Brain (organoid and tissue), 16 donors: ENCODE measurements at places on chromosomes 2 and 18. TPM values are rescaled to one million over a fixed set of nuclear protein-coding genes. Genes with fewer than 3 reads are reported as not detected.

- DNase-seq = peak; percentile 21
Measured at GRCh38 chr2:181444654-181445053, 12.5 kb upstream of the ITGA4 start.

DNA sequence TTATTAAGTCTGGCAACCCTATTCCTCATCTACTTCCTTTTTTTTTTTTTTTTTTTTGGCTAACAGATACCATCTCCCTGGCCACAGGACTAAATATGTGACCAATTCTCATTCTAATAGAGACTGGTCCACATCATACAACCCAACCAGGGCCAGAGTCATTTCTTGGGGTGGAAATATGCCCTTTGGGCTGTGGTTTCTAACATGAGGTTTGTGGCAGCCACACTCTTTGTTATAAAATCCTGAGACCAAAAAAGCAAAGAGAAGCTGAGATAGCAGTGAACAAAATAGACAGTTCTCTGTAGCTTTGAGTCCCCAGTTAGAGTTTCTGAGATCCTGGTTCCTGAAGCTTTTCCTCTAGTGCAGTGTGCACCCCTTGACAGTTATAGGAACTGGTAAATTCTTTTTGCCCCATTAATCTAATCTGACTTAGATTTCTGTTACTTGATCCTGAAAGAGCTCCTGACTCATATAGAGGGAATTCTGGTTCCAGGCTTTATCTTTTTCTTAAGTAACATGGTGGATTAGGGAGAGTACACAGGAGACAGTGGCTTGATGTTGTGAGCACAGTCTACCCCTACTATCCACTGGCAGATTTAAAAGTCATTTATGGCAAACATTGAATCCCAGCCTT lies 86.8 kb downstream of the MAIP1 start:
- DNase-seq = no peak

- DNase-seq = no peak
Measured at GRCh38 chr2:178927173-178927572, 120.0 kb upstream of the TTN start.

Gene DES
- polyA plus RNA-seq = 9.7 TPM

- peak; percentile 60 for DNase-seq
Measured at GRCh38 chr2:23666980-23667357, 260.0 kb downstream of the ATAD2B start.

Gene SLC11A1
- polyA plus RNA-seq = 1.7 TPM

Gene ANKRD53
- polyA plus RNA-seq = 5.7 TPM

DNA sequence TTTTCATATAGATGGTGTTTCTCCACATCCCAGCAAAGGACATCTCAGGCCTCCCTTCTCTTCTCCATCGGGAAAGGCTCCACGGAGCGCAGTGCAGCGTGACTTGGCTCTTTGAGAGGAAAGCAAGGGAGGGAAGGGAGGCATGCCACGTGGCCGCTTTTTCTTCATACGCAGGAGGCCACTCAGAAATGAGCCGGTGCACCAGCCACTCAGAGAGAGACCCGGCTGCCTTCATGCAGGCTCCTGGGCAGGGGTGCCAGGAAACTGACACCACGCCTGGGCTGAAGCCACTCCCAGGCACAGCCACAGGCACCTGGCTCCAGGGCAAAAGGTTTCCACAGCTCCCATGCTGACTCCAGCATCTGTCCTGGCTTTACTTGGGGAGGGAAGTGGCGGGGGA lies 11.1 kb upstream of the LOXHD1 start:
- peak; percentile 16 for DNase-seq

GRCh38 chr2:170488807-170489206 lies 226.3 kb upstream of the SP5 start:
- no peak for DNase-seq

GRCh38 chr2:225354281-225354774 lies 45.2 kb upstream of the NYAP2 start:
- peak; percentile 79 for DNase-seq

Gene ACKR3
- polyA plus RNA-seq = 7.3 TPM

DNA sequence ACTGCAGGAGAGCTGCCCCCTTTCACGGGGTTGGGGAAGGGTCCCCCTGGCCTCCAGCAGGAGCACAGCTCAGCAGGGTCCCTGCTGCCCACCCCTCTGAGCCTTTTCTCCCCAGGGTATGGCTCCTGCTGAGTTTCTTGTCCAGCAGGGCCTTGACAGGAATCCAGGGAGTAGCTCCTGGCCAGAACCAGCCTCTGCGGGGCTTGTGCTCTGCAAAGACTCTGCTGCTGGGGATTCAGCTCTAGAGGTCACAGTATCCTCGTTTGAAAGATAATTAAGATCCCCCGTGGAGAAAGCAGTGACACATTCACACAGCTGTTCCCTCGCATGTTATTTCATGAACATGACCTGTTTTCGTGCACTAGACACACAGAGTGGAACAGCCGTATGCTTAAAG lies 21.2 kb downstream of the FOSL2 start:
- peak; percentile 11 for DNase-seq

DNA sequence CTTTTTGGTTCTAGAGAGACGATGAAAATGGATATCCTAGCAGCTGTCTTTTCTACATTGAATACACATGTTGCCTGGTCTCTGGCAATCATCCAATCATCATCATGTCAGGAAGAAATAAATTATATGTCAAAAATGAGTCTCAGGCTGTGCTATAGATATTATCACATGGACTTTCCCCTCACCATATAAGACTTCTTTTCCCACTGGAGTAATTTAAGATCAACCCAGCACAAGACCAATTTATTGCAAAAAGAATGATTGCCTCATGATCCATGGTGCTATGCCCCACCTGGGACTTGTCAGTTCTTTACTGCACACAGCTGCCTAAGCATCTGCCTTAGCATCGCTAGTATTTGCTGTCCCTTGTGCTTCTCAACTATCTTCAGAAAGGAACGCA lies 783.7 kb upstream of the TMEFF2 start:
- peak; percentile 14 for DNase-seq

Gene YIPF4
- 15.4 TPM for polyA plus RNA-seq

Gene COBLL1
- 4.3 TPM for polyA plus RNA-seq

DNA sequence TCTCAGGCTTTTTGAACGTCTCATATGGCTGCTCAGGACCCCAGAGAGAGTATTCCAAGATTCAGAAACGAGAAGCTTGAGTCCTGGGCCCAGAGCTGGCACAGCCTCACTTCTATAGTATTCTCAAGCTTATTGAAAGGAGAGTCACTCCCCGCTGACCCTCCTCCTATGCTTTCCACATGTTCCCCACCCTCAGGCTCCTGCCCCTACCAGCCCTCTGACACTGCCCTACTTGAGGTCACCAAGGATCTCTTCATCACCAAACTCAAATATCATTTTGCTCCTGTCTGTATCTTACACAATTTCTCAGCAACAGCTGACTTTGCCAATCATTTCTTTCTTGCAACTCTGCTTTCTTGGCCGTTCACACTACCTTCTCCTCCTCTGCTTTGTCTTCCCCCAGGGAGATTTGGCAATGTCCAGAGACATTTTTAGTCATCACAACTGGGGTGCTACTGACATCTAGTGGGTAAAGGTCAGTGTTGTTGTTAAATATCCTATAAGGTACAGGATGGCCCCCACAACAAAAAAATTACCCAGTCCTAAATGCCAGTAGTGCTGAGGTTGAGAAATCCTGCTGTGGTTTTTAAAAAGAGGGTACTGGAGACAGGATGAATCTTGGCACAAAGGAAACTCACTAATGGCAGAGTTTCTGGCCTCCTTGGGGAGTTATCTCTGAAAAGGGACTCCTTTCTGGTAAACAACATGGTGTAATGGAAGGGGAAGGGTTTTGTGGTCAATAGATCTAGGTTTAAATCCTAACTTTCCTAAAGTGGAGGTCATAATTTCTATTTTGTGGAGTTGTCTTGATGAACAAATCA lies 26.9 kb upstream of the INSIG2 start:
- DNase-seq = no peak

- DNase-seq = peak; percentile 80
Measured at GRCh38 chr2:174344716-174345461, 10.1 kb downstream of the SP9 start.

Gene TANC1
- polyA plus RNA-seq = 3.3 TPM

- DNase-seq = no peak
Measured at GRCh38 chr2:231928901-231929725, 2.9 kb upstream of the NPPC start.

Gene LIMS4
- polyA plus RNA-seq = not detected

DNA sequence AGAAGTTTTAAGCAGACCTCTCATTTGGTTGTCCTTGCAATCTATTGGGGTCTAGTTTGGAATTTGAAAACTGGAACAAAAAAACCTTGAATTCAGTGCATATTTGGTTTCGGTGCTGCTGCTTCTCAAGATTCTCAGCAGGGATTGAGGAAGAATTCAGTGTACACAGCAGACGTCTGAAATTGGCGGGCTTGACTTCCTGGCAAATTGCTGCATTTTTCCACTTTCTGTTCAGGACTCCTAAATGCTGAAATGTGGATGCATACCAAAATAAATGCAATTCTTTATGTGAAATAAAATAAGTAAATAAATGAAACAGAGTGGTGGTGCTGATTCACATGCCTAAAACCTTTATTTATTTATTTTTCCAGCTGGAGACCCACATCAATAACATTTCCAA lies 332.4 kb upstream of the KYNU start:
- peak; percentile 81 for DNase-seq

Gene FARSB
- polyA plus RNA-seq = 32.4 TPM

DNA sequence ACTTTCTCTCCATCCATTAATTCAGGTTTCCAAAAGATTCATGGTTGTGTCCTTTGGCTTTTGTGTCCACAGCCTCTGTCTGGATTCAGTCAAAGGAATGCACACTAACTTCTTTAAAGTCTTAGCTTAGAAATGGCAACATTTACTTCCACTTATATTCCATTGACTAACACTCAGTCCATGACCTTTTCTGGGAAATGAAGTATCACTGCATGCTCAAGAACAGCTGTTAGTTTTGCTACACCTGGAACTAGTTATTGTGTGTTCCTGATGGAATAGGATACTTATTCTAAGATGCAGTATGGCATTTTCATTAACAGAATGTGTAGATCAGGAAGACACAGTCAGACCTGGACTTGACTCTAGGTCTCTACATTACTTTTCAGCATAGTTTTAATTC lies 88.8 kb downstream of the KYNU start:
- no peak for DNase-seq

GRCh38 chr2:108634576-108635160 lies 84.6 kb upstream of the RANBP2 start:
- no peak for DNase-seq

Gene STAT4
- 2.0 TPM for polyA plus RNA-seq

DNA sequence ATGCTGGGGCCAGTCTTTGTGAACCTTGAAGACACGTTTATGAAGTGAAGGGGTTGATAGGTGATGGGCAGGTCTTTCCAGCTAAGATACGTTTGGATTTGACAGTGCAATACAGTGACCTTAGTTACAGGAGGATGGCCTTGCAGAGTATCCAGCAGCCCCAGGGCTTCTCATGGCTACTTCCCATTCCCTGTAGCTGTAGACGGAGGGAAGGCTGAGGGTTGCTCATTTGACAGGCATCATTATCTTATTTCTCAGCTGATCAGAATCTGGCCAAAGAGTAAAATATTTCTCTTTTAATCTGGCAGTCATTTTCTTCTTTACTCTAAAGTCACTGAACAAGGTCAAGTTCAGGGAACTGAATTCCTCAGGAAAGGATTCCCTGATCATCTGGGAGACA lies 85.1 kb upstream of the RMDN2 start:
- no peak for DNase-seq

GRCh38 chr18:25099895-25100294 lies 252.1 kb downstream of the ZNF521 start:
- DNase-seq = no peak

- no peak for DNase-seq
Measured at GRCh38 chr2:85222792-85223191, 89.6 kb downstream of the TCF7L1 start.

Gene ASXL3
- 5.2 TPM for polyA plus RNA-seq

Gene TIMM21
- polyA plus RNA-seq = 32.4 TPM

DNA sequence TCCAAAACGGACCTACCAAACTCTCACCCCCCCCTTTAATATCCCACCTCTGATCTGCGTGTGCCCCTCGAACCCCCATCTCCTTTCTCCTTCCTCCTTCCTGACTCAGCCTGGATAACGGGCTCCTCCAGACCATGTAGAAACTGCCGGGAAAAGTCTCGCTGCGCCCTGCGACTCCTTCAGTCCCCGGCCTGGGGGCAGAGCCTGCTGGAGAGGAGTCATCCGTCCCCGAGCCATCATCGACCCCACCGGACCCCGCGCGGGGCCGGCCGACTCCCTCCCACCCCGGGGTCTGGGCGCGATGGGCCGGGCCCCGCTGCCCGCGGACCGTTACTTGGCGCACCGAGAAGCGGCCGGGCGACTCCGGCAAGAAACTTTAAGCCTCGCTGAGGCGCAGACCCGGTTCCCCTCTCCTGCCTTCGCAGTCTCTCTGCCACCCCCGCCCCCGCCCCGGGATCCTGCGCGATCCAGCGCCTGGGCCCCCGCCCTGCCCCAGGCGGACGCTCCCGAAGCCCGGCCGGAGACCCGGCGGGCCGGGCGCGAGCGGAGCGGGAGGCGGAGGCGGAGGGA lies 3.4 kb downstream of the ZEB2 start:
- DNase-seq = no peak

DNA sequence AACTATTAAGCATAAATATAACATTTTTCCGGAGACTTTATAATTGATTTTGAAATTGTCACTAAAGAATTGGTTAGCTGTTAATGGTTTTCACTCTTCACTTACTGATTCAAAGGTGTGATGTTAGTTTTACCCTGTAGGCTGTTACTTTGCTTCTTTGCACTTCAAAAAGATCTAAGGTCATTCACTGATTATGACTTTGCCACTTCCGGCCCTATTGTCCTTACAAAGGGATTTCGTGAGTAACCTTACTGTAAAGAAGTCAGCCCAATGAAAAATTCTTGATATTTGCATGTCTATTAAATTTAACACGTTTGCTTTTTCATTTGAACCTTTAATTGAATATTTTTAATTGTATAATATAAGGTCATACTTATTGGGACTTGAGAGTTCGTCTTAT lies 61.4 kb downstream of the GREB1L start:
- no peak for DNase-seq

Gene TRIB2
- 29.5 TPM for polyA plus RNA-seq

DNA sequence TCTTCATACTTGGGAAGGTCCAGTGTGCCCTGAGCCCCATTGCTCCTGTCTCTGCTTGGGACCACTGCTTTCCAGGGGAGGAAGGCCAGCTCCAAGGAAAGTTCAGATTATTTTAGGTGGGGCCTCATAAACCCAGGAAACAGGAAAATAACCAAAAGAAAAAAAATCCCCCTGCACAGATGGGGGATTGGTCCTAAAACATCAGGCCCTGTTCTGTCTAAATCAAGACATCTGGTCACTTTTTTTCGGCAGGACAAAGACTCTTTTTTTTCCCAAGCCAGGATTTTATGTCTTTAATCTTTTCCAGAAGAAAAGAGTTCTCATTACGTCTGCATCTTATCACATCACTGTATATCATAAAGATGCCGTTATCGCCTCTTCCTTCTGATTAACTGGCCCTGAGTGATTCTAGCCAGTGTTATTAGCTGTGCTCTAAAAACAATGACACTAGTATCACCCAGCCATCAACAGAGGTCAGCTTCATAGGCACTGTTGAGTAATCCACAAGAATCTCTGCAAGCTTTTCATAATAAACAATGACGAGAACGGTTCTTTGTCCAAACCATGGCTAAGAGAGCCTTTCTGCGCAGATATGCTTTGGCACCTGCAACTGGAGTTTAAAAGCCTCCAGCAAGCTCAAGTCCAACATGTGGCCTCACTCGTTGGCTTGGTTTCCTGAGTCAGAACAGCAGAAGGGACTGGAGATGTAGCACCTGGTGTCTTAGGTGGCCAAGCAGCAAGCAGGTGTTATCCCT lies 138.2 kb downstream of the VAPA start:
- no peak for DNase-seq

Gene RAB17
- 7.5 TPM for polyA plus RNA-seq
